Esophagus muscularis mucosa (tissue), 4 donors: ENCODE measurements at places on chromosomes 7 and 10. TPM values are rescaled to one million over a fixed set of nuclear protein-coding genes. Genes with fewer than 3 reads are reported as not detected.

DNA sequence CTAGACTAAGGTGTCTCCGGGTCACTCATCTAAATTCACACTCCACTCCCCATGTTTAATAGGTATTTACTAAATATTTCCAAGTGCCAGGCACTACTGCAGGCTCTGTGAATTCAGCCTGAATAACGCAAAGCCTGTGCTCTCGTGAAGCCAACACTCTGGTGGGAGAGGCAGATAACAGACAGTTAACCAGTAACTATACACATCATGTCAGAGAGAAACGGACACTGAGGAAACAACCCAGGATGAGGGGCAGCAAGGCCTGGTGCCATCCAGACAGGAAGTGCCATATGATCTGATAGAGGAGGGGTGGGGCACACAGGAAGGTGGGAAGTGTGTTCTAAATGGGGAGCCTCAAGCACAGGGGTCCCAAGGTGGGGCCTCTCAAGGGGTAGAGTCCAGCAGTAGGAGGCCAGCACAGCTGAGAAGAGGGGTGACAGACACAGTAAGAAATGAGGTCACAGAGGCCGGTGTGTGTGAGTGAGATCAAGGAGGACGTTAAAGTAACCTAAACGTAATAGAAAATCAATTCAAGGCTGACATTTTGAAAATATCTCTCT, 85.3 kb downstream of the LARP4B start:
- no peak for DNase-seq

DNA sequence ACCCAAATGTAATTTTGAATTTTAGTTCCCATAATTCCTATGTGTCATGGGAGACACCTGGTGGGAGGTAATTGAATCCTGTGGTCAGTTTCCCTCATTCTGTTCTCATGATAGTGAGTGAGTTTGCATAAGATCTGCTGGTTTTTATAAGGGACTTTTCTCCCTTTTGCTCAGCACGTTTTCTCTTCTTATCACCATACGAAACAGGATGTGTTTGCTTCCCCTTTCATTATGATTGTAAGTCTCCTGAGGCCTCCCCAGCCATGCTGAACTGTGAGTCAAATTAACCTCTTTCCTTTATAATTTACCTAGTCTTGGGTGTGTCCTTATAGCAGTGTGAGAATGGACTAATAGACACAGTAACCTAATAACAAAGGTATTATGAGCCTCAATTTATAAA, 36.1 kb upstream of the ZNF736 start:
- no peak for DNase-seq

DNA sequence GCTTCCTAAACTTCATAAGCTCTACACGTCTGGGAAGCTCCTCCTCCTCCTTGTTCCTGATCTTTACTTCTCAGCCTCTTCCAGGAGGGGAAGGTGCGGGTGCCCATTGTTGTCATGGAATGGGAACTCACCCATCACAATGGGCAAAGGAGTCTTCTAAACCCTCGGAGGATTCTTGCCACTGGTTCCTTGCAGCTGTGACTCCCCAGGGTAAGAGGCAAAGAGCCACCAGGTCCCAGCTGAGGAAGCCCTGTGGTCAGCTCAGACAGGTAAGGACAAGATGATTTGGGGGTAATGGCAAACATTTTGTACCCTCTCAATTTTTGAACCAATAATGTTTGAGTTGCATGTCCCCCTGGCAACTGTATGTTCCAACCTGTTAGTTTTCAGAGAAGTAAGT, at the start of gene TEX36:
TSS of gene TEX36 (minus strand) at position 101 of the 400 bp plus-strand sequence. CDS start 174 bp downstream, outside the sequence.
- DNase-seq = no peak

DNA sequence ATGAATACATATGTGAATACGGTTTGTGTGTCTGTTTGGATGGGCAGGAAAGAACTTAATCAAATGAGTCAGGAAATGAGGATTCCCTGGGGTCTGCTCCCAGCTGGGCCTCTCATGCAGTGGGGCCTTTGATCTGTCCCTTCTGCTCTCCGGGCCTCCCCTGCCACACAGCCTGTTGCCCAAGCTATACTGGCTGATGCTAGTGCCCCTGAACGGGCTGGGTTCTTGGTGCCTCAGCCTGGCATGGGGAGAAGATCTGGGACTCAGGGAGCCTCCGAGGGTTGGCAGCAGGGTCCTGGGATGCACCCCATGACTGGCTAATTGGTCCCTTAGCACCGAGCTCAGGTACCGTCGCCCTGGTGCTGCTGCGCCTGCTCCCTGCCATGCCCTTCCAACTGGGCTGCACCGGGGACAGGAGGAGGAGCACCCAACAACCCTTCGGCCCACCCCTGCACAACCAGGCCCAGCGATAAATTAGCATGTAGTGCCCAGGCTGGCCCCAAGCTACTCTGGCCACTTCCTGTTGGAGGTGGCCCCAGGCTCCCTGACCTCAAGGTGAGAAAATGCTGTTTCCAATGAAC, 59.9 kb upstream of the DUSP5 start:
- no peak for DNase-seq

DNA sequence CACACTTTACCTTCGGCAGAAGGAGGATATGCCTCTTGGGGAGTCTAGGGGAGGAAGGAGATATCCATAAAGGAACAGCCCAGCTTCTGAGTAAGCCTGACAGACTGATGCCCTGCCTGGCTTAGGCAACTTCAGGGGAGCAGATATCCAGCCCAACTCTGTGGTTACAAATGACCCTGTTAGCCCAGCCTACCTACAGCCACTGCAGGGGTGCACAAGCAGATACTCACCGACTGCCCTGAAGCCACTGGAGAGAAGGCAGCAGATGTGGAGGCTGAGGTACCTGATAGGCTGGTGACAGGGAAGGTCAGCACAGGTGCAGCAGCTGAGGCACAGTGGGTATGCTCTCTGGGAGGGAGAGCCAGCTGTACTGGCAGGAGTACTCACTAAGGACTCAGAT, 770.2 kb downstream of the GRID1 start:
- DNase-seq = peak; percentile 88

- no peak for DNase-seq
These were observed 69.5 kb upstream of the VOPP1 start for GRCh38 chr7:55641811-55642210.

DNA sequence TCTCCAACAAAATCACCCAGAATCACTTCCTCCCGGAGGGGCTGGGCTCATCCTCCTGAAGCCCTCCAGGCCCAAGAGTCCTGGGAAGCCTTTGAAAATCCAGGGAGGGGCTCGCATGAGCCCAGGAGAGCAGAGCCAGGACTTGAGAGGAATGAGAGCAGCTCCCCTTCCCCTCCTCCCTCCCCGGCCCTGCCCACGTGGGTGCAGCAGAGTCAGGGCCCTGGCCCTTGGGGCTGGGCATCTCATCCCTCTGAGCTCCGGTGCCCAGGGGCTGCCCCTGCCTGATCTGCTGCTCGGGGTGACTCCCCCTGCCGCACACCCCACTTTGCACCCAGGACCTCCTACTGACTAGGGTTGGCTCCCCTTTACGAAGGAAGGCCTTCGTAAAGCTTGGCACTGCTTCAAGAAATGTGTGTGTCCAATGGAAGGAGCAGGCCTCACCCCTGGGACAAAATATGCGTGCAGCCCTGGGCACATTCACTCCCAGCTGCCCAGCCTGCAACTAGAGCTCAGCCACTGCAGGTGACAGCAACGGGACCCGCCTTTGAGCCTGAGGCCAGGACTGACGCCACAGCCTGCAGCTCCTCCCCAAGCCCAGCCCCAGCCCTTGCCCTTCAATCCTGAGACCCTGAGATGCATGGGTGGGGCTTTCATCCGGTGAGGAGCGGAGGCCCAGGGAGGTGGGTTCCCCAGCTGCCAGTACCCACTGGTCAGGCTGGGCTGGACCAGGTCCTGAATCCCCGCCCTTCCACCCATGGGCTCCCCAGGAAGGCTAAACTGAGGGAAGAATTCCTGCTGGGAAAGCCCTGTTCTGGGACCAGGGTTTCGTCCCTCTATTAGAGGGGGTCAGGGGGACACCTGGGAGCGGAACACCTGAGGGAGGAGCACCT, 21.8 kb downstream of the PWWP2B start:
- DNase-seq = no peak

DNA sequence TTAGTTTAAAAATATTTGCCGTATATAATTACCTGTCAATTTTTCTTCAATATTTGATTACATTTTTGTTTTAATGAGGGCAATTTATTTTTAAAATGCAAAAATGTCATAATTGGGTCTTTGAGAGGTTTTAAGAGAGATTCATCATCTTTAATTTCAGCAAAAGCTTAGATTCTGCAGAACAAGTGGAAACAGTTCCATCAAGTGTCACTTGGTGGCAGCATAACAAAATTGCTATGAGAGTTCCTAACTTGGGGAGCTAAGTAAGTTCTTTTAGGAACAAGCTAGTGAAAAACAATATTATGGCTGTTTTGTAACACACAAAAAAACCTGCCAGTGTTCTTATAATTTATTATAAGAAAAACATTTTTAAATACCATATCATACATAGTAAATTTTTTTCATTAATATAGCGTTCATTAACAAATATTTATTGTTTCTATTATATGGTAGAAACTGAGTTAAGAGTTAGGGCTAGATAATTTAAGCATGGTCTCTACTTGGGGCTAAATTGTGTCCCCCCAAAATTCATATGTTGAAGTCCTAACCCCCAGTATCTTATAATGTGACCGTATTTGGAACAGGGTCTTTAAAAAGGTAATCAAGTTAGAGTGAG, 155.2 kb downstream of the MAGI2 start:
- DNase-seq = no peak

FAM13C gene
- total RNA-seq = 60.0 TPM

NEBL gene
- 3.5 TPM for total RNA-seq

TIAL1 gene
- total RNA-seq = 78.1 TPM
